ENCODE measurements at places on chromosomes 2 and 18. TPM values are rescaled to one million over a fixed set of nuclear protein-coding genes. Genes with fewer than 3 reads are reported as not detected.

ARHGAP15 gene
- total RNA-seq, result not detected

SLC5A7 gene
- not detected for total RNA-seq

RASGRP3 gene
- under 0.01 TPM for total RNA-seq

ABCG8 gene
- not detected for total RNA-seq

FHL2 gene
- 60.8 TPM for total RNA-seq

MYO3B gene
- 0.34 TPM for total RNA-seq

EFHD1 gene
- total RNA-seq, result 0.07 TPM

TTLL4 gene
- 7.9 TPM for total RNA-seq

CPO gene
- total RNA-seq, result not detected

ANO7 gene
- total RNA-seq, result not detected

CNTNAP5 gene
- total RNA-seq, result not detected

RNPEPL1 gene
- 13.0 TPM for total RNA-seq

CTLA4 gene
- not detected for total RNA-seq

SCYGR2 gene
- total RNA-seq, result not detected

RAB12 gene
- total RNA-seq, result 73.5 TPM

NDUFB3 gene
- 43.5 TPM for total RNA-seq

TOGARAM2 gene
- not detected for total RNA-seq

SCYGR8 gene
- not detected for total RNA-seq

SIGLEC15 gene
- not detected for total RNA-seq

COL3A1 gene
- under 0.01 TPM for total RNA-seq

PAX8 gene
- 1.1 TPM for total RNA-seq

TLK1 gene
- total RNA-seq, result 17.4 TPM

CDH20 gene
- total RNA-seq, result not detected

MOCOS gene
- 63.1 TPM for total RNA-seq

ITPRIPL1 gene
- 2.3 TPM for total RNA-seq

SERPINB10 gene
- total RNA-seq, result 0.43 TPM

AQP12B gene
- total RNA-seq, result not detected

GKN2 gene
- total RNA-seq, result not detected

ESPNL gene
- total RNA-seq, result under 0.01 TPM

FRZB gene
- total RNA-seq, result under 0.01 TPM

SERPINB13 gene
- total RNA-seq, result 16.7 TPM

RAB27B gene
- 31.8 TPM for total RNA-seq

GMCL1 gene
- 14.3 TPM for total RNA-seq

PCARE gene
- not detected for total RNA-seq

RAPGEF4 gene
- total RNA-seq, result 0.34 TPM

LRRTM4 gene
- total RNA-seq, result not detected

FBXO36 gene
- 5.1 TPM for total RNA-seq

CRYBA2 gene
- not detected for total RNA-seq

SUCLG1 gene
- total RNA-seq, result 44.4 TPM

TGFBRAP1 gene
- total RNA-seq, result 27.2 TPM

MCEE gene
- total RNA-seq, result 9.7 TPM

SERPINB12 gene
- 0.34 TPM for total RNA-seq

SLC9A2 gene
- 0.14 TPM for total RNA-seq

TMEM200C gene
- not detected for total RNA-seq

CFAP65 gene
- total RNA-seq, result not detected

DNAJC10 gene
- 153 TPM for total RNA-seq

MRO gene
- total RNA-seq, result not detected

MAP3K19 gene
- total RNA-seq, result not detected

SERPINB11 gene
- under 0.01 TPM for total RNA-seq

NEU4 gene
- 0.07 TPM for total RNA-seq

SCYGR4 gene
- not detected for total RNA-seq

DNMT3A gene
- total RNA-seq, result 16.1 TPM

ACOXL gene
- total RNA-seq, result not detected

MCM6 gene
- total RNA-seq, result 5.8 TPM

Data from nasal cavity respiratory epithelium epithelial cell of viscerocranial mucosa (primary cell).